Epithelial cell of prostate (primary cell): ENCODE measurements at places on chromosomes 11 and 22.

DNA sequence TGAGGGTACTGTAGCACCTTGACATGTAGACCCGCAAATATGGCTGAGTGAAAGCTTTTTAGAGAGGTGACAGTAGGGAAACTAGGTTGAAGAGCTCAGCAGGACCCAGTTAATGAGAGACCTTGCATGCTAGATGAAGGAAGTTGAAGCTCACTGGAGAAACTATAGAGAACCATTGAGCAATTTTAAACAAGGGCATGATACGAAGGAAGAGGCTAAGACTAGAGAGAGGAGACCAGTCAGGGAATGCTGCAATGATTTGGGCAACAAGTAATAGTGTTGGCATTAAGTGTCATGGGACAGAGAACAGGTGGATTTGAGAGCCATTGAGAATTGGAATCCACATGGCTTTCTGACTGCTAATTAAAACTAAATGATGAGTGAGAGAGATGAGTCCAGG is 4.1 kb downstream of the OLFML1 start:
- DNase-seq = no peak

DNA sequence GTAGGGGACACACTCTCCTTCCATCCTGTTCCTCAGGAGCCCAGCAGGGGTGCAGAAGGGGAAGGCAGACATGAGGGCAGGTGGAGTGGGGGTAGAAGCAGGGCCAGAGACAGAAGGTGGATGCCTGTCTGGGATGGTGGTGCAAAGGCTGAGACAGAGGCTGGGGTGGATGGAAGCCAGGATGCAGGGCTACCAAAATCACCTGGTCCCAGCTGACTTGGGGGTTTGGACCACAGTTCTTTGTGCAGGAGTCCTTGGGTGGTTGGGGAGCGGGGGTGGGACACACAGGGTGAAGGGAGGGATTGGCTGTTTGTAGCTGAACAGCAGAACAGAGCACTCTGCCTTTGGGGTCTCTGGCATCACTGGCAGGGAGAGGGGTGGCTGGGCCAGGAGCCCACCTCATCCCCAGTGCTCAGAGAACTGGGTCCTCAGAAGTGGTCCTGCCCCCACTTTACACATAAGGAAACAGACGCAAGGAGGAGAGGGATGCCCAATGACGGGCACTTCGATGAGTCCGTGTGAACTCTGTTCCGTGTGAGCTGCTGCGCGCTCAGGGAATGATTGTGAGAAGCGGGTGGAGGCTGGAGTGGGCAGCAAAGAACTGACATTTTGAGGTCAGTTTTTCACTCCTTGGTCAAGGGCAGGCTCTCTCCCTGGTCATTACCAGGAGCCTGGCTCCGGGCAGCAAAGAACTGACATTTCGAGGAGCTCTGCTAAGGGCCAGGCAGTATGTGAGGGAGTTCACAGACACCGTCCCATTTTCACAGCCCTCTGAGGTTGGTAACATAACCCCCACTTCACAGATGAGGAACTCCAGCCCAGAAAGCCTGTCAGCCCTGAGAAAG is 1.9 kb downstream of the TAGLN start:
- DNase-seq = no peak

GRCh38 chr11:44760917-44761550 is 34.3 kb downstream of the TSPAN18 start:
- peak; percentile 44 for DNase-seq

- no peak for DNase-seq
Measured at GRCh38 chr11:79541466-79541865, 100.6 kb upstream of the TENM4 start.

DNA sequence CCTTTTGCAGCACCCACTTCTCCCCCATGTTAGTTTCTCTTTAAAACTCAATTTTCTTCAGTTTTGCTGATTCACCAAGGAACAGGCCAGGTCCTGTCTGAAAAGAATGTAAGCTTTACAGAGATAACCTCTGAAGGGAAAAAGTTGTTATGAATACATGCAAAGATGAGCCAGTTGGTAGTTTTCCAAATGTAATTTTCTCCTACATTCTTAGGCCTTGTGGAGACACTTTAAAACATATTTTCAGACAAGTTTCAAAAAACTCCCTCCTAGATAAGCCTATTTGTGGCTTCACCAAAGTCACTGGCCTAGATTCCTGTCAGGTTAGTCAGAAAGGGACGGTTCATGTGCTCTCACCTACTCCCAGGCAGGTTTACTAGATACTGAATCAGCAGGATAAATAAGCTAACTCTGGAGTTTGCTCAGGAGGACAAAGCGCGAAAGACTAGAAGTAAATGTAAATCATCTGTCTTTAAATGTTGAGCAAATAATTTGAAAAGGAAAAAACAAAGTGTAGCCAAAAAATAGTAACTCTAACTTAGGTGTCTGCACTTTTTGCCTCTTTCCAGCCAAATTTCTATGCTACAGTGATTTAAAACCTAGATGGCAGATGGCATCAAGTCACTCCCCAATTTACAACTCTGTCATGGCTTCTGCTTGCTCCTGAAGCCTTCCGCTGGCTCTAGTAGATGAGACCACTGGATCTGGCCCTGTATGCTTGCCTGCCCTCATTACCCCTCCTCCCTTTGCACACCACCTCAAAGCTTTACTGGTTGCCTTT is 4.9 kb upstream of the ATP6V1E1 start:
- peak; percentile 91 for DNase-seq

DNA sequence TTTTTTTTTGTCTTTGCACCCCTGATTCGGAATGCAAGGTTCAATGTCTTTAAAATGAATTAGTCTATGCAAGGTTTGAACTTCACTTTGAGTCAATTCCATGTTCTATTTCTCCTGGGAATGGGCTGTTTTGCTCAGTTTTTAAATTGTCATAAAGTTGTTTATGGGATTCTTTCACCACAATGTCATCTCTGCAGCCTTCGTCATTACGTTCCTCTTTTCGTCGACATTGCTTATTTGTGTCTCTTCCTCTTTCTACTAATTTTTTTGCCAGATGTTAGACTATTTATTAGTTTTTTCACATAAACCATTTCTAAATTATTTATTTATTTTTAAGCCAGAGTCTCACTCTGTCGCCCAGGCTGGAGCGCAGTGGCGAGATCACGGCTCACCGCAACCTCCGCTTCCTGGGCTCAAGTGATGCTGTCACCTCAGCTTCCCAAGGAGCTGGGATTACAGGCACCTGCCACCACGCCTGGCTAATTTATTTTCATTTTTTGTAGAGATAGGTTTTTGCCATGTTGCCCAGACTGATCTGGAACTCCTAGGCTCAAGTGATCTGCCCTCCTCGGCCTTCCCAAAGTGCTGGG is 7.1 kb upstream of the TNNT3 start:
- no peak for DNase-seq
